Activated CD8-positive, alpha-beta memory T cell treated with anti-CD3 and anti-CD28 coated beads for 4 hours (primary cell): ENCODE measurements at places on chromosomes 7 and 10.
A peak's percentile ranks its signal among the peaks of the same experiment; 100 is the strongest.

GRCh38 chr7:154649434-154649833, 353.5 kb downstream of the PAXIP1 start:
- DNase-seq = no peak

DNA sequence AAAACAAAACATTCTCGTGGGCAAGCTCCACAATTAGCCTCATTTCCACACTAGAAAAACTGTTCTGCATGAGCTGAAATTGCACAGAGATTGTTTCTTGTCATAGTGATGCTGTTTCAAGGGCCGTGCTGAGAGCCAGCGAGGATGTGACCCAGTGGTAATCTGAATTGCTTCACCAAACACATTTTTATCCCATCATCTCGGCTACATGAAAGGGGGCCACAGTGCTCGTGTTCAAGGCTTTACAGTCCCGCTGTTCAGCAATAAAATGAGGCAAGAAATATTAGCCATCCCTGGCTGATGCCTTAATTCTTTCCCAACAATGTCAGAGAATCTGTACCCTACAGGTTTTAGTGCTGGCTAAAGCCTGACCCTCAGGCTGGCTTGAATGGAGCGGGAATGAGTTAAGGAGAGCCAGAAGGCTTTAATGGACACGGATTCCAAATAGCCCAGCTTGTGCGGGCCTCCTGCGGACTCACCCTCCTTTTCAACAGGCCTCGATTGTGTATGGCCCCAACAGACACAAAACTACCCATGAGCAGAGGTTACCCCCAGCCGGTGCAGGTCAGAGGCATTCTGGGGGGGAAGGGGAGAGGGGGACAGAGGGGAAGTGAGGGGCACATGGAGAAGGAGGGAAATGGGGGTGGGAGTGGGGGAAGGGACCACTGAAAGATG, 2.0 kb upstream of the GDF10 start:
- no peak for DNase-seq

DNA sequence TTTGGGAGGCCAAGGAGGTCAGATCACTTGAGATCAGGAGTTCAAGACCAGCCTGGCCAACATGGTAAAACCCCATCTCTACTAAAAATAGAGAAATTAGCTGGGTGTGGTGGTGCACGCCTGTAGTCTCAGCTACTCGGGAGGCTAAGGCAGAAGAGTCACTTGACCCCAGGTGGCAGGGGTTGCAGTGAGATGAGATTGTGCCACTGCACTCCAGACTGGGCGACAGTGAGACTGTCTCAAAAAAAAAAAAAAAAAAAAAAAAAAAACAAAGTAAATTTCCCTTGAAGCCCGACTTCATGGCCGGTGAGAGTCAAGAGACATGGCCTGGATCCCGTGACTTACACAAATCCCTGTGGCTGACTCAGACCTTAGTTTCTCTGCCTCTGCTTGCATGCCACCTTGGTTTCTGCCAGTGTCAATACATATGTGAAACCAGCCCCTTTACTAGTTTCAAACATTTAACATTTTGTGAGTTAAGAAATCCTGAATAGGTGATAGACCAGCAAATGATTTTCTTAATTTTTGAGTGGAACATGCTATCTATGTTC, 62.8 kb downstream of the ZEB1 start:
- no peak for DNase-seq

DNA sequence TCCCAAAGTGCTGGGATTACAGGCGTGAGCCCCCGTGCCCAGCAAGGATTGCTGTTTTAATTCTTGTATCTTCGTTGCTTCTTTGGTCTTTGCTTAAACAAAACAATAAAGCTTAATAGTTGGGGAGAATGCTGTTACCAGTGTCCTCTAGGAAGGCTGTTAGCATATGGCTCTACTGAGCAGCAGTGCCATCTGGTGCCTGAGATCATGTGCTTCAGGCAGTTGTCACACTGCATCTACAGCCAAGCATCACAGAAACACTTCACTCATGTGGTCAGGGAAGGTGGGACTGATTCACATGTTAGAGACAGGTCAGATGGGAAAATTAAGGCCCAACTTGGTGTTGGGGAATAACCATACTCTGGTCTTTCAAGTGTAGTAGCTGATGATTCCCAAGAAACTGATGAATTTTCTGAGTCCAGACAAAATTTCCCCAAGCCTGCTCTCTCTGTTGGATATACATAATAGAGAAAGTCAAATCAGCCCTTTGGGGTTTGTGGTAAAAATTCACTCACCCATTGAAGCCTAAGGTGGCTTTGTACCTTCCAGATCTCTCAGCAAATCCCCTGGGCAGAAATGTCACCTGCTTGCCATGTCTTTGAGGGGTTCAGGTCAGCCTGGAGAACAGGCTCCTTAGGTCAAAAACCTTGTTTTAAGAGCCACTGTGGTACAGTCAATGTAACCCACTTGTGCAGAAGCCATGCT, 28.4 kb downstream of the UBE2D4 start:
- no peak for DNase-seq

DNA sequence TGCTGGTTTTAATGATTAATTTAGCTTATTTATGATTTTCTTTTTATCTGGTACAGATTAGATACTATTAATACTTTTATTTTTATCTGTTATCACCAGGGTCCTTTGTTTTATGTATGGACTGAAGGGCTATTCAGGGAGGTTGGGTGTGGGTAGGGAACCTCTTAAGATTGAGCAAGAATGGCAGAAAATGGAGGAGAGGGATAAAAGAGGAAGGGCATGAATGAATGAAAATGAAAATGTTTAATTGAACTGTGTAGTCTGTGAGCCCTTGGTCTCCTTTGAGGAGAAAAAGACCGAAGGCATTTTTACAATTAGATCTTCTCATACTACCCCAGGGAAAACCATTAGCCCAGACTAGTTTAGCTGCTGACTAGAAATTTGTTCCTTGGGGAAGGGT, 93.1 kb downstream of the CDK14 start:
- DNase-seq = no peak

DNA sequence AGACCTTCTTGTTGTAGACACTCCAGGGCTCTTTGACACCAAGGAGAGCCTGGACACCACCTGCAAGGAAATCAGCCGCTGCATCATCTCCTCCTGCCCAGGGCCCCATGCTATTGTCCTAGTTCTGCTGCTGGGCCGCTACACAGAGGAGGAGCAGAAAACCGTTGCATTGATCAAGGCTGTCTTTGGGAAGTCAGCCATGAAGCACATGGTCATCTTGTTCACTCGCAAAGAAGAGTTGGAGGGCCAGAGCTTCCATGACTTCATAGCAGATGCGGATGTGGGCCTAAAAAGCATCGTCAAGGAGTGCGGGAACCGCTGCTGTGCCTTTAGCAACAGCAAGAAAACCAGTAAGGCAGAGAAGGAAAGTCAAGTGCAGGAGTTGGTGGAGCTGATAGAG, 5.5 kb downstream of the GIMAP7 start:
- no peak for DNase-seq

- DNase-seq = no peak
These were observed 241.2 kb downstream of the DNAJB9 start for GRCh38 chr7:108810756-108811385.

DNA sequence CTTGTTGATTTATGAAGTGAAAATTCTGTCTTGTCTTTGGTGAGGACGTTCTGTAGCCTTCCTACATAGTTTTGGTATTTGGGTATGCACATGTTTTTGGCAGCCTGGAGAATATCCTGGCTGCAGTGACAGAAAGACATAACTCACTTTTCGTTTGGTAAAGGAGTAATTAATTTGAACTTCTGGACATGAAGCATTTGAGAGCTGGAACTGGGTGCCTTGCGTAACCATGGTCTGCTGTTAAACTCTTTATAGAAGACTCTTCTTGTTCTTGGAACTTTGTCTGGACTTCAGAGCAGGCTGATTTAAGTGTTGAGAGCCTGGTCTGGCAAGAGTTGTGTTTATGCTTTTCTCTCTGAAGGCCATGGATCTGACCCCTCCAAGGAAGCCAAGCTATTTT, 231.3 kb downstream of the LRMDA start:
- DNase-seq = no peak

- no peak for DNase-seq
These were observed 34.0 kb downstream of the MXI1 start for GRCh38 chr10:110241407-110241806.

DNA sequence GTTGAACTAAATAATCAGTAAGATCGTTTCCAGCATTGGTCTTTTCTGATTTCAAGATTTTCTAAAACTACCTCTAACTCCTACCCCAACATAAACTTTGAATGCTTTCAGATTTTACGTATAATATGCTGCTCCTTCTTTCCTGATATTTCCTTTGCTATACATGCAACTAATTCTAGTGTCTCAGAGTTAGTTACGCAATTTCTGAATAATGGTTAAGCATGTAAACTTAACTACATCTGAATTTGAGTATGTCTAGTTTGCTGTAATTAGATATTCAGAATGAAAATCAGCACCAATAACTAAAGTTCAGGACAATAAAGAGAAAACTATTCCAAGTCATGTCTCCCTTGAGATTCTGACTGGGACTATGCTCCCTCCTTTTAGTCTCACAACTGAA, 71.0 kb downstream of the SEMA3C start:
- no peak for DNase-seq

DNA sequence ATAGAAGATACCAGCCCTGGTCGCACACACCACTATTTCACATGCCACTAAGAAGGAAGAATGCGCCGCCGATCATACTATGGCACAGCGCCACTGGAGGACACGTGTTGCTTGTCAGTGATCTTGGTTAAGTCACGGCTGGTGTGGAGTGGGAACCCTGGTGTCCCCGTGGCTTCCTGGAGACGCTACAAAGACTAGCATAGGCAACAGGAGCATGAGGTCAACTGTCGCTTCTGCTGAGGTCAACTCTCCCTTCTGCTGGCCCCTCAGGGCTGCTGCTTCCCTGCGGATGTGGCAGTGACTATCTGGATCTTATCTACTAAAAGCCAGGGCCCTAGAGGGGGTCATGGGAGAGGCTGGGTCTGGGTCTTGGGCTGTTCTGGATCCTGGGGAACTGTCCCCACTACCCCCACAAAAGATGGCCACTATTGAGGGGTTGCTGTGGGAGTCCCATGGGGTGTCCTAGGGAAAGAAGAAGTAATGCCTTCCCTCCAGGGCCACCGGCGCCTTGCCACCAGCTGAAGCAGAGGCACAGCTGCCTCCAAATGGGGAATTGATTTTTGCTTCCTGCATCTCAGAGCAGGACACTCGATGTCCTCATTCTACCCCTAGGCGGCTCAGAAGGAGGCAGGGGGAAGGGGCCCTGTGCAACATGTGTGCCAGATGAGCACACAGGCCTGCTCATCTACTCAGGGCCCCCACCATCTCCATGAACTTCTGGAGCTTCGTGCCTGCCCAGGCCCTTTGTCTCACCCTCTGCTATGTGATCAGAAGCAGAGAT, 76.6 kb upstream of the PPIF start:
- DNase-seq = no peak

- DNase-seq = no peak
These were observed 3.4 kb downstream of the TMEM209 start for GRCh38 chr7:130201796-130202195.

GRCh38 chr10:114151486-114151885, 22.5 kb downstream of the CCDC186 start:
- DNase-seq = no peak

DNA sequence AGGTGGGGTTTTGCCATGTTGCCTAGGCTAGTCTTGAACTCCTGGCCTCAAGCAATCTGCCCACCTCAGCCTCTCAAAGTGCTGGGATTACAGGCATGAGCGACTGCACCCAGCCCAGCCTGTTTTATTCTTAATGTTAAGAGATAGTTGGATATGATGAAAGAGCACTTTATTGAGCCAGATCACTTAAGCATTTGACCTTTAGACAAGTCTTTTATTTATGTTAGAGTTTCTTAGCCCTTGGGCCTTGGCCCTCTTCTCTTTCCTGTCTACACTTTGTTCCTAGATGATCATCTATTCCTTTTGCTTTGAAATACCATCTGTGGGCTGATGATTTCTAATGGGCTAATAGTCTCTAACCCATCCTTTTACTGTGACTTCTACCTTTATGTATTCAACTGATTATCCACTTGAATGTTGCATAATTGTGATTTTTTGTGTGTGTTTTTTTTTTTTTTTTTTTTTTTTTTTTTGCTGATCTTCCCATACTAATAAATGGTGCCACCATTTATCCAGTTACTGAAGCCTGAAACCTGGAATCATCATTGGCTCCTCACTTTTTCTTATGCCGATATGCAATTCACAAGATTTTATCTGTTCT, 34.8 kb downstream of the BTRC start:
- no peak for DNase-seq

DNA sequence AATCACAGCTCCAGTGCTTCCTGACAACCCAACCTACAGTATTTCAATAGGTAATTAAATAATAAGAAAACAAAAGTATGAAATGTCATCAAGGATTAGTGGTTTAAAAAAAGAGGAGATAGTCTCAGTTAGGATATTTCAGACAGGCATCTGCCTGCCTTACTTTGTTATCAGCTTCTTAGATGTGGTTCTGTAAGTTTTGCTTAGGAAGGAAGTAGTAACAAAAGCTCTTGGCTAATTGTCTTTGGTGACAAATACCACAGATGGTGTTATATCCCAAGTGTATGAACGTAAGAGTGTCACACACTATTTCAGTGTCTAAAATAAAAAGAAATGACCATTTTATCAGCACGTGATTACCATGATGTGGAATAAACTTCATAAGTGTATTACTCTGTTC, 9.8 kb upstream of the ACTA2 start:
- no peak for DNase-seq

GRCh38 chr7:104982308-104983075, 31.5 kb upstream of the KMT2E start:
- DNase-seq = no peak

- DNase-seq = no peak
These were observed 12.0 kb downstream of the SFTPD start for GRCh38 chr10:79936625-79937615.

GRCh38 chr10:123842692-123843385, 48.8 kb downstream of the CPXM2 start:
- DNase-seq = no peak

DNA sequence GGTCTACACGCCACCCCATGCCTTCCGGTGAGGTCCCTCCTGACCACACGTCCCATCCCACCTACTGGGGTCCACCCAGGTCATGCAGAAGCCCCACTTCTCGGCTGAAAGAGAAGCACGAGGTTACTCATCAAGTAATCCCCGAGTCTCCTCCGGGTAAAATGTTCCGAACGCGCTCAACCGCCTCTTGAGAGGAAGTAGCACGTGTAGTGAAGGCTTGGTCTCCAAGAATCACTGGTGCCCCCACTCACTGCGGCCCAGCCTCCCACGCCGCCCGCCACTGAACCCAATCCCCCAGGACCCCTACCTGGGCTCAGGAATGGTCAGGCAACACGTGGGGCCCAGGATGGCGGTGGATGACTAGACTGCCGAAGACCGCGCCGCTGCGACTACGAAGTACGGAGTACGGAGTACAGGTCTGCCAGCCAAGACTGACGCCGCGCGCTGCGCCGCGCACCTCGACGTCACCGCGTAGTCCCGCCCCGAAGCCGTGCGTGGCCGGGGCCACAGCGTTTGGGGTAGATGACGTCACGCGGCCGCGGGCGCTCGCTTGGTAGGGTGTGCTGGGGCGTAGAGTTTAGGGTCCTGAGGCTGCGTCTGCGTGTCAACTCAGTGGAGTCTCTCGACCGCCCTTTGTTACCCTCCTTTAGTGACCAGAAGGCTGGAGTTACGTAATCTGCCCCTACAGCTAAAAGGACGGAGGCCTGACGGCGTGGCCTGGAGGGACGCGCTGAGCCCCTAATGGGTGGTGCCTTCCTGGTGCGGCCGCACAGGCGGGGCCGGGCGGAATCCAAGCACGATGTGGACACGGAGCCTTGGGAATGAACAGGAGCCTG, 7.6 kb upstream of the MYO1G start:
- DNase-seq = peak; percentile 93

- no peak for DNase-seq
These were observed 42.7 kb upstream of the NKX6-2 start for GRCh38 chr10:132828681-132829080.
